ENCODE measurements at places on chromosomes 11 and 22.

- peak; percentile 63 for DNase-seq
These were observed 52.9 kb downstream of the UVRAG start for GRCh38 chr11:75867778-75868374.

GRCh38 chr11:45110562-45110961, 35.9 kb upstream of the PRDM11 start:
- DNase-seq: peak; percentile 58

GRCh38 chr22:44848791-44849420, 96.5 kb downstream of the ARHGAP8 start:
- no peak for DNase-seq

GRCh38 chr22:49747716-49748115, 80.0 kb downstream of the BRD1 start:
- no peak for DNase-seq

DNA sequence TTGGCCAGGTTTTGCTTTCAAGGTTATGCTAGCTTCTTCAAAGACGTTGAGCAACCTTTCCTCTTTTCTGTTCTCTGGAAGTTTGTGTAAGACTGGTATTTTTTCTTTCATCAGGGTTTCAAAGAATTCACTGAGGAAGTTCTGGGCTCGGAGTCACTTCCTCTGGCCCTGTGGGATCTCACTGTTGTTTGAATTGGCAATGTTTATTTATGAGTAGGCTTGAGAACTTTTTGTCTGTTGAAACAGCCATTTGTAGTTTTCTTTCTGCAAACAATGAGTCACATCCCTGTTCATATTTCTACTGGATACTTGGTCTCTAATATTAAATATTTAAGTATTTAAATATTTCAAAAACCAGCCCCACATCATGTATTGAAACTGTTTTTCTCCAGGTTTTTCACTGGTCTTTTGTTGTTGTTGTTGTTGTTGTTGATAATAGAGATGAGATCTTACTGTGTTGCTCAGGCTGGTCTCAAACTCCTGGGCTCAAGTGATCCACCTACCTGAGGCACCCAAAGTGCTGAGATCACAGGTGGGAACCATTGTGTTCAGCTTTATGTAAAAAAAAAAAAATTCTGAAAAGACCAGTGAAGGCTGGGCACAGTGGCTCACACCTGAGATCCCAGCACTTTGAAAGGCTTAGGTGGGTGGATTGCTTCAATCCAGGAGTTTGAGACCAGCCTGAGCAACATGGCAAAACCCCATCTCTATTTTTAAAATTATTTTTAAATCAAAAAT, 26.9 kb downstream of the SUSD2 start:
- no peak for DNase-seq
